ENCODE measurements at places on chromosomes 3 and 15. TPM values are rescaled to one million over a fixed set of nuclear protein-coding genes. Genes with fewer than 3 reads are reported as not detected.
A peak's percentile ranks its signal among the peaks of the same experiment; 100 is the strongest.

DNA sequence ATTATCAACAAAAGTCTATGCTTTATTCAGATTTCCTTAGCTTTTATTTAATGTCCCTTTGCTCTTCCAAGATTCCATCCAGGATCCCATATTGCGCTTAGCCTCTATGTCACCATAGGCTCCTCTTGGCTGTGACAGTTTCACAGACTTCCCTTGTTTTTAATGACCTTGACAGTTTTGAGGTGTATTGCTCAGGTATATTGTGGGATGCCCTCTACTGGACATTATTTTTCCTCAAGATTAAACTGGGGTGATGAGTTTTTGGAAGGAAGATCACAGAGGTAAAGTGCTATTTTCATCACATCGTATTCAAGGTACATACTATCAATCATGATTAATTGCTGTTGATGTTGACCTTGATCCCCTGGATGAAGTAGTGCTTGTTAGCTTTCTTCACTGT, 99.1 kb upstream of the SMAD3 start:
- no peak for DNase-seq

GRCh38 chr15:76344893-76345582, 8.5 kb downstream of the ISL2 start:
- DNase-seq: peak; percentile 6

DNA sequence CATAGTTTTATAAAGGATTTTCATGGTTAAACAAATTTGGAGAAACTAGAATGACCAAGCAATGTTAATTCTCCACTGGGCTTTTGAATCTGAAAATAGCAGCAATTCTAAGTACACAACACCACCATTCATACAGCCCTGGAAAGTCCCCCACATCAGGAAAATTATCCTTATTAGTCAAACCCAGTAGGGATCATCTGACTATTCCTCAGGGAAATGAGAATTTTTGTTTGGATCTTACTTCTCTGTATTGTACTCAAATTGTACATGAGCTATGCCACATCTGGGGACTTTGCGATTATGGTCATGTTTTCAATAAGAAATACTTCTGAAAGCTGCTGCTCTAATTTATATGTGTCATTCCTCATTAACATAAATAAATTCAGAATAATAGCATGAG, 46.0 kb downstream of the RARB start:
- no peak for DNase-seq

DNA sequence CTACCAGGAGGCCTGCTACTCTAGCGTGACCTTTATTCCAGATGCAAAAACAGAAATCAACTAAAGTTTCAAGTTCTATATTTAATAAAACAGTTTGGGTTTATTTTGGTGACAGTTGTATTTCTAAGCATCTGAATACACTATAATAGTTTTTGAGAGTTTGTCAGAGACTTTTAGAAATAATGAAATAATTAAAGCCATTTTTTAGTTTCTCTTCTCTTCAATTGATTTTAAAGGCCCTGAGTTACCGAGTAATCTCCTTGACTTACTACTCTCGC, 523.4 kb downstream of the CADM2 start:
- DNase-seq: no peak

GRCh38 chr15:67931861-67932260, 92.0 kb upstream of the RNU6-1 start:
- no peak for DNase-seq

GRCh38 chr3:14256046-14256445, 77.4 kb downstream of the LSM3 start:
- DNase-seq: no peak

- peak; percentile 26 for DNase-seq
These were observed 34.4 kb downstream of the B3GNT5 start for GRCh38 chr3:183287301-183287971.

GRCh38 chr15:32120577-32121383, 90.5 kb downstream of the CHRNA7 start:
- no peak for DNase-seq

- DNase-seq: no peak
These were observed 391.1 kb downstream of the SI start for GRCh38 chr3:164687211-164687610.

DNA sequence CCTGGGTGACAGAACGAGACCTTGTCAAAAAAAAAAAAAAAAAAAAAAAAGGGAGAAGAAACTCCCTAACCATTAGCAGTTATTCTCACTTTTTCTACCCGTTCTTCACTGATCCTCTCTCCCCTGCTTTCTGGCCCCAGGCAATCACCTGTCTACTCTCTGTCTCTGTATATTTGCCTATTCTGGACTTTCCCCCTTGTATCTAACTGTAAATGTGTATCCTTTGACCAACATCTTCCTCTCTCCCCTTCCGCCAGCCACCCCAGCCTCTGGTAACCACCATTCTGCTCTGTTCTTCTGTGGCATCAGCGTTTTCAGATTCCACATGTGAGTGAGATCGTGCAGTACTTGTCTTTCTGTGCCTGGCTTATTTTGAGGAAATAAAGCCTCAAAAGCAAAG, 6.9 kb downstream of the CYFIP1 start:
- DNase-seq: no peak

DNA sequence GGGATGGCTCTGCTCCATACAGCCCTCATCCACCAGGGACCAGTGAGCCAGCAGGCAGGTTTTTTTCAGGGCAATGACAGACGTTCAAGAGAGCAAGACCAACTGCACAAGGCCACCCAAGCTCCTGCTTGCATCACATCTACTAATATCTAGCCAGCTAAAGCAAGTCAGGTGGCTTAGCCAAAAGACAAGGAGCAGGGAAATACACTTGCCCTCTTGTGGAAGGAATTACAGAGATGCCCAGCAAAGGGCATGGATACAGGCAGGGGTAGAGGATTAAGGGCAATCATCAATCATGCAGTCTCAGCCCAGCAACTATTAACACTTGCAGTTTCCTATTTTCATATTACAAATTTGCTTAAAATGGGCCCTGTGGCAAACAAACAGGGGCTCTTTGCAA, 81.5 kb upstream of the NTRK3 start:
- DNase-seq: no peak

- DNase-seq: no peak
These were observed 1627.6 kb downstream of the SI start for GRCh38 chr3:163450698-163451097.

GRCh38 chr15:89792106-89792805, 16.1 kb downstream of the MESP2 start:
- no peak for DNase-seq

GREM1 gene
- 3.3 TPM for polyA plus RNA-seq

PRR20G gene
- polyA plus RNA-seq: not detected

TM4SF18 gene
- 12.9 TPM for polyA plus RNA-seq

PIGBOS1 gene
- 14.4 TPM for polyA plus RNA-seq

CEP97 gene
- polyA plus RNA-seq: 12.4 TPM

ALS2CL gene
- polyA plus RNA-seq: 6.3 TPM

GPR156 gene
- polyA plus RNA-seq: 2.7 TPM

Measured in hindlimb muscle (tissue), 1 donor.